Stimulated activated CD8-positive, alpha-beta memory T cell treated with anti-CD3 and anti-CD28 coated beads, Interleukin-4, amount 100 ng/mL, for 4 hours (primary cell): ENCODE measurements at places on chromosomes 6 and 20.

DNA sequence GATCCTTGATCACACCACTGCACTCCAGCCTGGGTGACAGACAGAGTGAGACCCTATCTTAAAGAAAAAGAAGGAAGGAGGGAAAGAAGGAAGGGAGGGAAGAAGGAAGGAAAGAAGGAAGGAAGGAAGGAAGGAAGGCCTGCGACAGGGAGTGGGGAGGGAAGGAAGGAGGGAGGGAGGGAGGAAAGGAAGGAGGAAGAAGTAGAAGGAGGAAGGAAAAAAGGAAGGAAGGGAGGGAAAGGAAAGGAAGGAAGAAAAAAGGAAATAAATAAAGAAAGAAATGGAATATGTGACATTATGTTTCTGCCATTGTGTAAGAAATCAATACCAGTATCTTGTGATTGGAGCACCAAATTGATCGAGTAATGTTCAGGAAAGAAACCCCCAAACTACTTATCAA lies 16.2 kb downstream of the PHACTR2 start:
- no peak for DNase-seq

- DNase-seq: no peak
Observed at GRCh38 chr6:73710470-73710869, 14.5 kb downstream of the CD109 start.

DNA sequence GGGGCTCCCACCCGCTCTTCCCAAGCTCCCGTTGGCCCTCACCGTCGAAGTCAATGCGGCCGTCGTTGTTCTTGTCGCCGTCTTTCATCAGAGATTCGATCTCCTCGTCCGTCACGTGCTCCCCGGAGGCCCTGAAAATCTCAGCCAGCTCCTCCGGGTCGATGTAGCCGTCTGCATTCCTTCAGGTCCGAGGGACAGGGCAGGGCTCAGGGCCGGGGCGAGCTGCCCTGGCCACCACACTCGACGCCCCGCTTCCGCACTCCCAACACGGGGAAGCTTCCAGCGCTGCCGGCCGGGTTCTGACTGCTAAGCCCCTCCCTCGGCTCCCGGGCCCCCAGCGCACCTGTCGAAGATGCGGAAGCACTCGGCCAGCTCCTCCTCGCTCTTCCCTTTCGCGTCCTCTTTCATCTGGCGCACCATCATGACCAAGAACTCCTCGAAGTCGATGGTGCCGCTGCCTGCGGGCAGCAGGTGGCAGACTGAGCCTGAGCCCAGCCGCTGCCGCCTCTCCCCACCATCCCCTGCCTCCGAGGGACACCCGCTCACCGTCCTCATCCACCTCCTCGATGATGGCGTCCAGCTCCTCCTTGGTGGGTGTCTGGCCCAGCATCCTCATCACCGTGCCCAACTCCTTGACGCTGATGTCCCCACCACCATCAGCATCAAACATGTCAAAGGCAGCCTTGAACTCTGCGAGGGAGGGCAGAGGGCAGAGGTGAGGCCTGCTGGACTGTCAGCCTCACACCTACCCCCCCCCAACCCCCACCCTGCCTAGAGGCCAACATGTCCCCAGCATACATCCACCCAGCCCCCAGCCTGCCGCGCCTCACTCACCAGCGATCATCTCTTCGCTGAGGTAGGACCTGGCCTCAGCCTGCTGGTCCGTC lies 2.9 kb downstream of the TNNC2 start:
- peak; percentile 12 for DNase-seq

- no peak for DNase-seq
Observed at GRCh38 chr20:57902473-57902872, 192.7 kb upstream of the PMEPA1 start.

DNA sequence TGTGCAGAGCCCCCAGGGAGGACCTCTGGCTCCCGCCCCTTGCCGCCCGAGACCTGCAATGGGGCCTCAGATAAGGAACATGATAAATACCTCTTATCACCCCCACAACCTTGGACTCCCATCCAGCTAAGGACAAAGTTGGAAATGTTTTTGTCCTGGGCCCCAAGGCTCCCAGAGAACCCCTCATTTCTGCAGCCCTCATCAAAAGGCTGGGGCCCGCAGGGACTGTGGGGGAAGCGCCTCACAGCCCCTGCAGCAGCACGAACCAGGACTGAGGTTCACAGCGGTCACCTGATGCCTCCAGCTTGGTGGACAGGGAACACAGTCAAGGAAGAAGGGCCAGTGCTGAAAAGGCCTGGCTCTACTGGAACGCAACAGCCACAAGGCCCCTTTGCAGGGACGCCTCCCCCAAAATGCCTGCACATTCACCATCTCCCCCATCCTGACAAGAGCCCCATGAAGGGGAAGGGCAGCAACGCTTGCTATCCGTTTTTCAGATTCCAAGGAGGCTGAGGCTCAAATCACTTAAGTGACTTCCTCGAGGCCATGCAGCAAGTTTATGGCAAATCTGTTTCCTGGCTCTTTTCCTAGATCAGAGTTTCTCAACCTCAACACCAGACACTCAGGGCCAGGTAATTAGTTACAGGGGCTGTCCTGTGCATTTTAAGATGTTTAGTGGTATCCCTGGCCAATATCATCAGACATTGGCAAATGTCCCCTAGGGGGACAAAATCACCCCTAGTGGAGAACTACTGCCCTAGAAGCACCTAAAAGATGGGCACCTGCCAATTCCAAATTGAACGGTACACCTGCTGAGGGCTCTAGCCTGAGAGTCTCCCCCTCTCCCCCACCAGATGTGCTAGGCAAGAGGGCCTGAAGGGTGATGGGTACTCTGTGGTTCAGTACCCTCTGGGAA lies 10.6 kb downstream of the TFEB start:
- DNase-seq: no peak

GRCh38 chr6:74654296-74654695 lies 551.6 kb downstream of the COL12A1 start:
- DNase-seq: no peak

DNA sequence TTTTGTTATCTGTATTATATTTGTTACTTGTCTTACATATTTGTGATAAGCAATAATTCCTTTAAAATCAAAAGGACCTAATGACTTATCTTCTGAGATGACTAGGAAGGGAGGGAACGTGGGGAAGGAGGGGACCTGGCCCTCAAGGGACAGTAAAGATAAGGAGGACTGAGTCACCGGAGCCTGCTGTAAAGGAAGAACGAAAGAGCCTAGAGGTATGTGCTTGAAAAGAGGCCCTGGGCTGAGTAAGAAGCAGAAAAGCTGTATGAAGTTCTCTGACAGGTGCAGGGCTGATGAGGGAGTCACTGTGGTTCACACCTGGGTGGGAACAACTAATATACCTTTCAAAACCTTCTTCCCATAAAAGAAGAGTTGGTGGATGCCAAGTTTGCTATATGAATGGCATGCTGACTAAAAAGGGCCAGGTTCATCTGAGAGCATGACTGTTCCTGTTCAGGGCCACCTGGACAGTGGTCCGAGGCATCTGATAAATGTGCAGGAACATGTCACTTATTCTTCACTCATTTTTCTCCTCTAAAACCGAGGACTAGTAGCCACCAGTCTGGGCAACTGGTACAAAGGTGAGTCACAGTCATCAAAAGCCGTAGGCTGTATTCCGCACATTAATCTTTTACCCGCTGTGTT lies 111.3 kb downstream of the TNFAIP3 start:
- DNase-seq: no peak

DNA sequence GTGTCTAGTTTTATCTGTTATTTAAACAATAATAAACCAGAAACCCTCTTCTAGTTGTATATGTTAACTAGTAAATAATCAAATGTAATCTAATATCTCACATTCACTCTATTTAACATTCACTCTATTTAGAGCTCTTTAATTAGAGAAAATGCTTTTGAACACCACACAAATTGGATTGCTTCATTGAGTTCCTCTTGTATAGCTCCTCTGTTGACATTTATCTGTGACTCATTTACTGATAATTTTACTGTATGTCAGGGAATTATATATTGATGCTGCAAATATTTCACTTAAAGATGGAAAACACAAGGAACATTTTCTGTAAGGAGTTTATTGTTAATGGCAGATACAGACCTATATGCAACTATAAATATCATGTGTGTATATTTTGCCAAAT lies 594.6 kb downstream of the COL12A1 start:
- no peak for DNase-seq

DNA sequence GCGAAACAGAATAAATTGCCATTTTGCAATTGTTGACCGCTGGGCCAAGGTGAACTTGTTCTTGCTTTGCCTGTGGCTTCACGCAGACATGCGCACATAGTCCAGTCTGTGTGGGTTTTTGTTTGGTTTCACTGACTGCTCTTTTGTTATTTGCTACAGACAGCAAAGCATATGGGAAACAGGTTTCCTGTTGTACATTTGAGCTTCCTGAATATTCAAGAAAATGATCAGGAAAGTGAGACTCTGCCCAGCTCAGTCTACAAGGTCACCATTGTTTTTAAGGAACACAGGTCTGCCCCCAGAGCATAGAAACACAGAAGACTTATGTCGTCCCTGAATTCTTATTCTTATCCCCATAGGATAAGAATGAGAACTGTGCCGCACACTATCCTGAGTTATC lies 55.6 kb downstream of the SASH1 start:
- no peak for DNase-seq

DNA sequence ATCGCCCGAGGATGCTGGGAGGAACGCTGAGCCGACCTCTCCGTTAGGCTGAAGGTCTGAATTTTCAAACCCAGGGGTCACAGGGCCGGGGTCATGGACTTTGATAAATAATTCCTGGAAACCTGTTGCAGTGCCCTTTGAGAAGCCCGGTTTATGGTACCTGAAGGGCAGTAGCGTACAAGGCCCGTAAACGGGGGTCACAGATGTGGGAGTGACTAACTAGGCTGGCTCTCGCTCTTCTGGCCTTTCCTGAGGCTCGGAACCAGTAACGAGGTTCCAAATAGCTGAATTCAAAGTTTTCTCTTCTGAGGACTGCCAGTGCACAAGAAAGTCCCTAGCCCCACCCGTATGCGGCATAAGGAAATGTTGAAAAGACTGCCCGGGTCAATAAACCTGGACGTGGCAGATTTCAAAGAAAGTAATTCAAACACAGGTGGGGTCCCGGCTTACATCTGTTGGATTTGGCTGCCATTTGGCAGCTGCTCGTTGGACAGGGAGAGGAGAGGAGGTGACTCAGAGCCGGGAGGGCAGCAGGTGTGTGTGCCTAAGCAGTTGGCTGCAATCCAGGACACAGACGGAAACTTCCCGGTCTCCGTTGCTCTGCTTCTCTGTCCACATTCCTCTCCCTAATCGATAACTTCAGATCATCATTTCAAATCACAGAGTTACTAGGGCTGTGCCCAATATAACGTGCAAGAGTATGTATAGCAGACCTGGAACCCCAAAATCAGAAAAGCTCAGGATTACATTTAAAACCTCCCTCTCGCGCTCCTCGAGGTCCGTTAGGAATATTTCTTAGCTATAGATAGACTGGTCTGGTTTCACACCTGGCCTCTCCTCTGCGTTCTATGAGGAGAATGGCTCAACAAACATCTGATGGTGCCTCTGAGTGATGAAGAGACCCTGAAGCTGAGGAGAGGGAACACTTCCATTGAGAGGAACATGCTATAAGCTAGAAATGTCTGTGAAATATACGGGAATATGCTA lies 765 bp upstream of the GMDS start:
- DNase-seq: no peak

DNA sequence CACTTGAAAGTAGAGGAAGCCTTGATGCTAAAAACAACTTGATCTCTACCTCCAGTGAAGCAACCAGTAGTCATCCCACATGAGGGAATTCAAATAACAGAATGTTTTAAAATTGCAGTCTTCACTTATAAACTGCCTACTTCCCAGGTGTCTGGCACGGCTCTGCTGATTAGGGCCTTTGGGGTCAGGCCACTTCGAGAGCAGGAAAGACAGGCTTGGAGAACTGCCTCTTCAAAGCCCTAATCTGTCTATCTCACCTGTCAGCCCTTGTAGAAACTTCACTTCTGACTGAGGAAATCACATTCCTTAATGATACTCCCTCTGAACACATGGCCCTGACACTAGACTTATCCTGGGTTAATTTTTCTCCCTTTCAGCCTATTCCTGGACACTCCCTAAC lies 458.6 kb downstream of the TENT5A start:
- no peak for DNase-seq

GRCh38 chr6:147642458-147642857 lies 134.0 kb downstream of the SAMD5 start:
- no peak for DNase-seq

- DNase-seq: no peak
Observed at GRCh38 chr6:56516003-56516402, 126.7 kb downstream of the DST start.

DNA sequence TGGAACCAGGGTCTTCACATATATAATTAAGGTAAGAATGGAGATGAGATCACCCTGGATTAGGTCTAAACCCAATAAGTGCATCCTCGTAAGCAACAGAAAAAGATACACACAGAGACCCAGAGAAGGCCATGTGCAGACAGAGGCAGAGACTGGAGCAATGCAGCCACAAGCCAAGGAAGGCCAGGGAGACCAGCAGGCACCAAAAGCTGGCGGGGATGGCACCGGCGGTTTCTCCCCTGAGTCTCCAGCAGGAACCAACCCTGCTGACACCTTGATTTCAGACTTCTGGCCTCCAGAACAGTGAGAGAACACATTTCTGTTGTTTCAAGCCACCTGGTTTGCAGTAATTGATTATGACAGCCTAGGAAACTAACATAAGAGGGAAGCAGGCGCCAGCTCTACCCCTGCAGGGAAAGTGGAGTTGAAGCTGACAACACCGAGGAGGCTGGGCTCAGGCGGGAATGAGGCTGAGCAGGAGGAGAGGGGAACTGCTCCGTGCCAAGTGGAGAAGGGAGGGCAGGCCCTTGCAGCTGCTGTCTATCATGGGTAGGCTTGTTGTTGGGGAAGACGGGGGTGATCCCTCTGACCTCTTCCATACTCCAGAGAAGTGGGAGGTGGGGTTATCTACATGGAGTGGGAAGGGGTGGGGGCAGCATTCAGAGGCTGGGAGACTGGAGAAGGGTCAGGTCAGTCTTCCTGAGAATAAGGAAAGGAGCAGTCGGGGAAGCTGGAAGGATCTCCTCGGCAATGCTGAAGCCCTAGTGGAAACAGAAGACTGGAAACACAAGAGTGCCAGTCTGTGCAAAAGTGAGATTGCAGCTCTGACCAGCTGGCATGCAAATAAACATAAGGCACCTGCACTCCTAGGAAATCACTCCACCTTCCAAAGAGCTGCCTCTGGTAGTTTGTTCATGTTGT lies 72.7 kb downstream of the NFATC2 start:
- no peak for DNase-seq

GRCh38 chr20:47654370-47654769 lies 130.9 kb downstream of the SULF2 start:
- no peak for DNase-seq

- DNase-seq: no peak
Observed at GRCh38 chr20:45445805-45446562, 23.6 kb upstream of the WFDC2 start.

DNA sequence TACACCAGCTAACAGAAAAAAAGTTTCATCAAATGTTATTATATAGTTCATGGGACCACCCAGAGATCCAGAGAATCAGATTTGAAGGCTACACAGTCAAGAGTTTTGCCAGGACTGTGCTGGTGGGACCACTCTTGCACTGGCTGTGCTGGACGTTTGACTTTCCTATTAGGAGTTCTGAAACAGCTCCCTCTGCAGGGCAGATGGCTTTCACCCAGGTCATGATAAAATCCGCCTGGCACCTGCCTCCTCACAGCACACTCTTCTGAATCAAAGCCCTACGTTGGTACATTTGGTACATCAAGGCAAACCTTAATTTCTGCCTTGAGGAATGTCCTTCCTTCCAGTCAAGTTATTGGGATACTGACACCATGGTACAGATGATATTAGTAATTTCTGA lies 302.1 kb downstream of the ZNF217 start:
- no peak for DNase-seq
